Fibroblast of skin of back (primary cell): ENCODE measurements at places on chromosomes 4 and X.

DNA sequence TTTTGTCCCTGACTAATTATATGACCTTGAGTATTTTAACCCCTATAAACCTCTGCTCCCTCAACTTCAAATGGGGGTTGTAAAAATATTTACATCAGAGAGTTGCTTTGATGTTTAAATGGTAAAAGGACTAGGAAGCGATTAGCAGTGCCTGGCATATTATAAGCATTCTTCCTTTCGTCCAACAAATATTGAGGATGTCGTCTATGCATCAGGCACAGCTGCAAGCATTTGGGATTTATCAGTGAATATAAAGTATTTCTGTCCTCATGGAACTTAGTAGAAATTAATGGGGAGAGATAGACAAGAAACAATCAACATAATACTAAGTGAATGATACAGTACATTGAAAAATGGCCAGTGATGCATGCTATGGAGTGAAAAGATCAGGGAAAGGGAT is 115.5 kb upstream of the EDNRA start:
- DNase-seq: no peak

GRCh38 chr4:123631786-123632692 is 235.4 kb downstream of the SPRY1 start:
- DNase-seq: peak; percentile 59

DNA sequence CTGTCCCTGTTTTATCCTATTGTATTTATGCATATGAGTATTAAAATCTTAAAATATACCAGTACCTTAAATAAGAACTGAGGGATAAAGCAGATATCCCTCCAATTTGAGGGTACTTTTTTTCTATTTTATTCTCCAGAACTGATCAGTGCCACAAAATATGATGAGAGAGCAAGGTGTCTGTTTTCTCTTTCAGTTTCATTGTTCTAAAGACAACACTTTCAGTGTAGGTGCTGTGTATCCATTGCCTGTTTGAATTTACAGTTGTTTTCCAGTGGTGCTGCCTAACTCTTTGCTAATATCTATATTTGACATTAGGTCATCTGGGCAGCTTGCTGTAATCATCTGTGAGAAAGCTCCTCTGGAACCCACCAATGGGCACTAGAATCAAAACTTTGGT is 394.7 kb downstream of the IL1RAPL1 start:
- DNase-seq: no peak

DNA sequence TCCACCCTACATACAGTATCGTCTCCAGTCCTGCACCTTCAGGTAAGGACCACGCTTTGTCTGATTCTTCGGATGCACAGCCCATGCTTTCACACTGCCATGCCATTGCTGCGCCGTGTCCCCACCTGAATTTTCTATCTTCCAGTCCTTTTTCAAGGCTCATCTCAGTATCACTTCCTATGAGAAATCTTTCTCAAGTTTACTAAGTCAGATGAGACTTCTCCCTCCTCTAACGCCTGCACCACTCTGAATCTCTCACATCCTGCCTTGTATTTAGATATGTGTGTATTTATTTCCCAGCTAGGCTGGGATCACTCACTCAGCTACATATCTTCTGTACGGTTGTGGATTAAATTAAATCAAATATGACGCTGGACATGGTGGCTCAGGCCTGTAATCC is 116.8 kb downstream of the SMIM20 start:
- DNase-seq: no peak

GRCh38 chr4:20840648-20841190 is 140.5 kb downstream of the PACRGL start:
- peak; percentile 70 for DNase-seq

DNA sequence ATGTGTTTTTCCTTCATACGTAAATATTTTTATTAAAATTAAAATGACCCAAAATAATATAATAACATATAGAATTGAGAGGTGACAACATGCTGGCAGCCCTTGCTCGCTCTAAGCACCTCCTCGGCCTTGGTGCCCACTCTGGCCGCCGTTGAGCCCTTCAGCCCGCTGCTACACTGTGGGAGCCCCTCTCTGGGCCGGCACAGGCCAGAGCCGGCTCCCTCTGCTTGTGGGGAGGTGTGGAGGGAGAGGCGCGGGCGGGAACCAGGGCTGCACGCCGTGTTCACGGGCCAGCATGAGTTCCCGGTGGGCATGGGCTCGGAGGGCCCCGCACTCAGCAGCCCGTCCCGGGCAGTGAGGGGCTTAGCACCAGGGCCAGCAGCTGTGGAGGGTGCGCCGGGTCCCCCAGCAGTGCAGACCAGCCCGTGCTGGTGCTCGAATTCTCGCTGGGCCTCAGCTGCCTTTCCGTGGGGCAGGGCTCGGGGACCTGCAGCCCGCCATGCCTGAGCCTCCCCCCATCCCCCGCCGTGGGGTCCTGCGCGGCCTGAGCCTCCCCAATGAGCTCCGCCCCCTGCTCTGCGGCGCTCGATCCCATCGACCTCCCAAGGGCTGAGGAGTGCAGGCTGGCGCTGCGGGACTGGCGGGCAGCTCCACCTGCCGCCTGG is 222.3 kb downstream of the PTTG2 start:
- no peak for DNase-seq

DNA sequence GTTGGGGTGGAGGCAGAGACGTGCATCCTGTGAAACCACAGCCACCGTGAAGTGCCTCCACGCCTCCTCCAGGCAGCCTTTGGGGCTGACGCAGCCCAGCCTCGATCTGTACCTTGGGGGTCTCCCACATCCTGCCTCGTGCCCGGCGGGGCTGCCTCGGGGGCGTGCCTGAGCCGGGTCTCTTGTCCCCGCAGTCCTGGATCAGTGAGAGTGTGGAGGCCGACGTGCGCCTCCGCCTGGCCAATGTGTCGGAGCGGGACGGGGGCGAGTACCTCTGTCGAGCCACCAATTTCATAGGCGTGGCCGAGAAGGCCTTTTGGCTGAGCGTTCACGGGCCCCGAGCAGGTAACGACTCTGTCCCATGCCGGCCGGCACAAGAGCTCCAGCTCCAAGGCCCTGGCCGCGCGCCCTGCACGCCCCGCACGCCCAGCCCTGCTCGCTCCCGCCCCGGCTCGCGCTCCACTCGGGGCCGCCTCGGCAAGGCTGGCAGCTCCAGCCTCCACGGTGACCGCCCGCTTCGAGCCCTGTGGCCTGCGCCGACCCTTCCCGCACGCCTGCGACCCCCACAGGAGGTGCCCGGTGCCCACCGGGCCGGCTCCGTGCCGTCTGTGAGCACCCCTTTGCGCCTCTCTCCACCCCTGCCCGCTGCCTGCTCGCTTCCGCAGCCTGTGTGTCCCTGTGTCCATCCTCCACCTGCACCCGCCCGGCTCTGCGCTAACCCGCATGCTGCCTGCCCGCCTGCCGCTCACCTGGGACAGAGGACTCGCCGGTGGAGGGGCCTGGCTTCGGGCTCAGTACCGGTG is 9.8 kb downstream of the FGFR3 start:
- no peak for DNase-seq

DNA sequence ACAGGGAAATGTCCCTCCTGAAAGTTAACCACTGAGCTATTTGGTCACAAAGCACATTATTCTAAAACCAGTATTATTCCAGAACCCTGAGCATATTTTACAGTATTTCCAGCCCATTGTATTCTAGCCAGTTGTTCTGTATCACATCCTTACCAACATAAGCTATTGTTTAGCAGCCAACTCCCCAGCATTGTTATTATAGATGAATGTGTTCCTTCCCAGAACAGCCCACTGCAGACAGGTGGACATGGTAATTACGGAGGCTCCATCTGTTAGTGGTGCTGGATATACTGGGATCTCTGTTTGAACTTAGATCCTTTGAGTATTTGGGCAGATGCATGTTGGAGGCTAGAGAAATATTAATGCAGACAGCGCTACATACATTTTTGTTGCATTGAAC is 126.1 kb downstream of the MGST2 start:
- no peak for DNase-seq

DNA sequence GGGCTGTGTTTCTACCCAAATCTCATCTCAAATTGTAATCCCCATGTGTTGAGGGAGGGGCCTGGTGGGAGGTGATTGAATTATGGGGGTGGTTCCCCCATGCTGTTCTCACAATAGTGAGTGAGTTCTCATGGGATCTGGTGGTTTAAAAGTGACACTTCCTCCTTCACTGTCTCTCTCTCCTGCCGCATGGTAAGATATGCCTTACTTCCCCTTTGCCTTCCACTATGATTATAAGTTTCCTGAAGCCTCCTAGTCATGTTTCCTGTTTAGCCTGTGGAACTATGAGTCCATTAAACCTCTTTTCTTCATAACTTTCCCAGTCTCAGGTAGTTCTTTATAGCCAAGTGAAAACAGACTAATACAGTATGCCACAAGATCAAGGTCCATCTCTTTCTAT is 70.0 kb upstream of the MSX1 start:
- DNase-seq: no peak

- no peak for DNase-seq
Observed at GRCh38 chrX:106278951-106279350, 110.8 kb downstream of the PWWP3B start.

DNA sequence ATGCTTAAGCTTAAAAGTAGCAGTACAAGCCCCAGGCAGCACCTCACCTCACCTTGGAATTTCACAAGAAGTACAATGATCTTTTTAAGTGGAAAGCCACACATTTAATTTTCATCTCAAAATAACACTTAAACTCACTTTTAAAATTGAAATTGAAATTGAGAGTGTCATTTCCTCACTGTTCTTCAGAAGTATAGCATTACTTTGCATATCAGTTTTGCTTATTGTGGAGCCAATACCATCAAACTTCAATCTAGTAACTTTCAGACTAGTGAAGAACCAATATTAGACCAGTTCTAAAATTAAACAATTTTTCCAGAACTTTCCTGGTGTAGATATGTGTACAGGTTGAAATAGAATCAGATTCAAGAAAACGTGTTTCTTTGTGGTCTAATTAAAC is 242.4 kb downstream of the NDST4 start:
- no peak for DNase-seq

- DNase-seq: no peak
Observed at GRCh38 chr4:127165971-127166370, 466.8 kb upstream of the INTU start.

GRCh38 chrX:136147315-136147901 is at the start of gene FHL1:
TSS of gene FHL1 (plus strand) at chrX:136147533.
- DNase-seq: peak; percentile 60

DNA sequence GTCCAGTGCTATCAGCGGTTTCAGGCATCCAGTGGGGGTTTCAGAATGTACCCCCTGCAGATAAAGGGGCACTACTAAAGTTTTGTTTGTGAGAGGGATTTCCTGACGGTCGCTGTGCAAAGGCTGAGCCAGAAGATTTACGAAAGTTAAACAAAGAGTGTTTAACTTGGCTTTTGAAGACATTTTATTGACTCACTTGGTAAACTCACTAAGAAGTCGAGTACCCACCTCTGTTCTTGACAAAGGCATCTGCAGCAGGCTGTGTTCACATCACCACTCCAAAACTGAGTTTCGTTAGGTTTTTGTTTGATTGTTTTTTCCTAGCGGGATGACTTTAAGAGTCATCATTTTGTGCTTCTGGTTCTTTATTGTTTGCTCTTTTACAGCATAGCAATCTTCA is 143.9 kb upstream of the TBL1X start:
- DNase-seq: no peak

DNA sequence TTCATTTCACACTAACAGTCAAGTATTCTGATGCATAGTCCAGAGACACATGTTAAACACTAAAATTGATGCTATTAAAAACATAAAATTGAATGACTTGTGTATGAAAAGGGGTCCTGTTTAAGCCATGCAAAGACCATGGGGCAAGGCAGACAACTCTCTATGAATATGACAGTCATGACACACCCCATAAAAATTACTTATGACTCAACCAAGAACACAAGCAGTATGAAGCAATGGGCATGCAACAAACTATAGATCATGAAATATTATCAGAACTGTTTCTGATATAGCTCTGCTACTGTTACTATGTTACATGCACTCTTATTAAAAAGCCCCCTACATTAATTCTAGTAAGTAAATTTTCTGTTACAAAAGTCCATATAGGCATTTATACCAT is 57.5 kb upstream of the ZCCHC13 start:
- peak; percentile 53 for DNase-seq

DNA sequence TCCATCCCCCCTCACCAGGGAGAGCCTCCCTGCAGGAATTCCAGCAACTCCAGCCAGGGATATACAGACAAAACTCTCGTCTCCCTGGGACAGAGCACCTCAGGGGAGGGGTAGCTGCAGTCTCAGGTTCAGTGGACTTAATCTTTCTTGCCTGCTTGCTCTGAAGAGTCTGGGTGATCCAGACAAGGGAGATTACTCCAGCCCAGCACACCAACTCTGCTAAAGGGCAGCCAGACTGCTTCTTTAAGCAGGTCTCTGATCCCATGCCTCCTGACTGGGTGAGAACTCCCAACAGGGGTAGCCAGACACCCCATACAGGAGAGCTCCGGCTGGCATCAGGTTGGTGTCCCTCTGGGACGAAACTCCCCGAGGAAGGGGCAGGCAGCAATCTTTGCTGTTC is 888.7 kb downstream of the RAB28 start:
- no peak for DNase-seq

DNA sequence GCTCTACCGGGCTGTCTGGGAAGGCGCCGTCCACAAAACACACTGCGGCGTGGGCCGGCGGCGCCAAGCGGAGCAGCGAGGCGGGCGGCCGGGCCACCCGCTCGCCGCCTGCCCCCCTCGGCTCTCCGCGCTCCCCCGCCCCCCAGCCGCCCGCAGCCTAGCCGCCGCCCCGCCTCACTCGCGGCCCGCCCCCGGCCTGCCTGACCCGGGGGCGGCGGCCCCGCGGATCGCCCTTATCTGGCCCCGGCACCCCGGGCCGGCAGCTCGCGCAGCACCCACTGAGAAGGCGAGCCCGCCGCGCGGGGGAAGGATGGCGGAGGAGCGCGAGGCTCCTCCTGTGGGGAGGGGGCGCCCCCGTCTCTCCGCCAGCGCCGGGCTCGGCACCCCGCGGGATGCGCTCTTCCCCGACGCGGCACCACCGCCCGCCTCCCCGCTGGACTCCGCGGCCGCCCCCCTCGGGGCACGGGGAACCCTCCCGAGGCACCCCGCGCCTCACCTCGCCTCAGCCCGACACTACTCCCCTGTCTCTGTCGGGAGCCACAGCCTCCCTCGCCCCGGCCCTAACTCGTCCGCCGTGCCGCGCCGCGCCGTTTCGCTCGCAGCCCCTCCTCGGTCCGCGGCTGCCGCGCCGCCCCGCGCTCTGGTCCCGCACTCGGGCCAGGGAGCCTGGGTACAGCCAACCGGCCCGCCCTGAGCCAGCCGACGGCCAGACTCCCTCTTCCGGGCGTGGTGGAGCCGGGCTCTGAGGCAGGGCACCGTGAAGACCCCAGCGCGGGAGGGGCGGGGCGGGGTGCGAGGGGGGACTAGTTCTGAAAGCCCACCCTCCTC is 566 bp downstream of the ATP11C start:
- DNase-seq: peak; percentile 45

DNA sequence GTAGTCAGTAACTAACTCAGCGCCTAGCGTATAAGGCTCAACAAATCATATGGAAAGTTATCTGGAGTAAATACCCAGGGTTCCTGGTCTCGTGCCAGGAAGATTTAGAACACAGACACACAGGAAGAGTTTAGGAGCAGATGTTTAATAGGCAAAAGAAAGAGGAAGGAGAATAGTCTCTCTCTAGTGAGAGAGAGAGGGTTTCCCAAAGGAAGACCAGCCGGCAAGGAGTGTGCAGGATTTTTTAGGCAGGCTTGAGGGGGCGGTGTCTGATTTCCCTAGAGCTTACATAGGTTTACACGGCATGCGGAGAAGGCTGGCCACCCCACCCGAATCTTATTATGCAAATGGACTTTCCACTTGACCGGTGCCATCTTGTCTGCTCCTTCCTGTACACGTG is 284.0 kb upstream of the FRG1 start:
- DNase-seq: peak; percentile 2

- peak; percentile 30 for DNase-seq
Observed at GRCh38 chr4:120056246-120056645, 10.4 kb downstream of the MAD2L1 start.
